Erythroblast (primary cell): ENCODE measurements at places on chromosomes 4 and X.

GRCh38 chr4:179751669-179752068 lies 2309.4 kb upstream of the AGA start:
- no peak for DNase-seq

DNA sequence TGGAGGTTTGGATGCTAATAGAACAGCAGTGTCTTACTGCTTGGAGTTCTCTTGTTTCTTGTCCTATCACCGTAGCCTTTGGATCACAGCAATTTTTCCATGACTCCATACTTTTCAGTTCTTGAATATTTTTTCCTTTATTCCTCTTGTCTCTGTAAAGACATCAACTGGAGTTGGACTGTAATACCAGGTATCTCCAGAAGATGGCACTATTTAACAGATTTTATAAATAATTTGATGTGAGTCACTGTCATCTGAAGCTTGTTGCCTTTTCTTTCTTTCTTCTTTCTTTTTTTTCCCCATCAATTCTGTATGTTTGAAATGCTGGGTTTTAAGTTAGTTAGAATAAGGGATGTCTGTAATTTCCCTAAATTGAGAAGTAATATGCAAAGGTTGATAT lies 24.1 kb downstream of the HPRT1 start:
- DNase-seq = peak; percentile 78

GRCh38 chr4:125432078-125432477 lies 117.3 kb downstream of the FAT4 start:
- no peak for DNase-seq

- DNase-seq = peak; percentile 19
These were observed 390.1 kb downstream of the ANKRD50 start for GRCh38 chr4:124322234-124323065.

- no peak for DNase-seq
These were observed 111.7 kb upstream of the RPS6KA3 start for GRCh38 chrX:20378233-20378920.

GRCh38 chr4:43992552-43992951 lies 456.1 kb downstream of the KCTD8 start:
- no peak for DNase-seq

DNA sequence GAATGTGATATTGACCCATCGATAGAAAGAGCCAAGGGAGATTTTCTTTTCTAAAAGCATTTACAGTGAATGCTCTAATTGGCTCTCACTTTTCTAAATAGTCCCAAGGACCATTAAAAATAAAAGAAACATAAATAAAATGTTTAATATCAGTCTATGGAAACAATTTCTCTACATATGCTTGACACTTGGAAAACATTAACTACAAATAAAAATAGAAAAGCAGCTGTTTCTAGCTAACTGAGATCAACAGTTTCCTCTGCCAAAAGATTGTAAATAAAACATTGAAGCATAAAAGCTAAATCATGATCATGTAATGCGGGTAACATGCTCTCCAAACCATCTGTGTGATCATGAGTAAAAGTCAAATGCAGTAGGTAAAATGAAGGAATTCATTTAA lies 49.7 kb downstream of the CORIN start:
- DNase-seq = no peak

DNA sequence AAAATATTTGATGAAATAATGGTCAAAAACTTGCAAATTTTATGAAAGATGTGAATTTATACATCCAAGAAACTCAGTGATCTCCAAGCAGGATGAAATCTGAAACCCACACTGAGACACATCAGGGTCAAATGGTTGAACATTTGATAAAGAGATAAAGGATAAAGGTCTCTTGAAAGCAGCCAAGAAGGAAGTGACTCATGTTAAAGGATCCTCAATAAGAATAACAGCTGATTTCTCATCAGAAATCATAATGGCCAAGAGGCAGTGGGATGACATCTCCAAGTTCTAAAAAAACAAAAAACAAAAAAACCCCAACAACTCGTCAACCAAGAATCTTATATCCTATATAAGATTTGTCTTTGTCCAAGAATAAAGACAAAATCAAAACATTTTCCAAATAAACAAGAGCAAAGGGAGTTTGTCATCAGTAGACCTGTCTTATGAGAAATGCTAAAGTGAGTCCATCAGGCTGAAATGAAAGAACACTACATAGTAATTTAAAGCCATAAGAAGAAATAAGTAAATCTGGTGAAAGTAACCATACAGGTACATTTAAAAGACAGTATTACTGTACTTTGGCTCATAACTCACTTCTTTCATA lies 121.7 kb downstream of the PDS5A start:
- DNase-seq = peak; percentile 5

GRCh38 chrX:45743081-45743533 lies 542.4 kb upstream of the DIPK2B start:
- DNase-seq = no peak

DNA sequence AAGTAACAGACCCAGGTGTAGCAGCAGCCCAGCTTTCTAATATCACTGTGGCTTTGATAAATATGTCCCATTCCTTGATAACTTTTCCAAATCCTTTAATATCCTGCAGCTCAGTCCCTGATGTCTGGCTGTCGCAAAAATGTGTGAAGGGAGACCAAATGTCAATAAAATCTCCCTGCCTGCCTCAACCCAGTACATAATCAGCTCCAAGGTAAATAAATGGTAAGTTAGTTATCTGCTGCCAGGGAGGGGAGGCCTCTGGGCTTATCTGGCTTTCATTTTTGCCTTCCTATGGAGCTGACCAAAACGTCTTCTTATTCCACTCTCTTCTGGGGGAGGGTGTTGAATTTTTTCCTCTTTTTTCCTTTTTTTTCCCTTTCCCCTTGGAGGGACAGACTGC lies 630.6 kb downstream of the MID1IP1 start:
- no peak for DNase-seq

DNA sequence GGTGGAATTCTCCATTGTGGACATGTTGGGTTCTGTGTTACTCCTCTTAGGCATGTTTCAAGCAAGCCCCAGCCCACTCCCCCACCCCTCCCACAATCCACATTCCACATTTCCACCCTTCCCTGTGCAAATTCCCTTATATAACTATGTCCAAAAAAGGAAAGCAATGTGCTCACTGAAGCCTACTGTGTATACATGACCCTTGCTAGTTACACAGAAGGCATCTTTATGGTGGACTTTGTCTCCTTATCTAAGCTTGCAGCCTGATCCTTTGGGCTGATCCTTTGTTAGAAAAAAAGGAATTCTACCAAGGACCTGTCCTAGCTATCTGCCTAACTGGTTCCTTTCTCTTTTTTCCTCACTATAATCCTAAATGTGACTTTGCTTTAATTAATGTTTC lies 796.8 kb downstream of the NLGN4X start:
- DNase-seq = no peak

- peak; percentile 10 for DNase-seq
These were observed 109.1 kb upstream of the SLC4A4 start for GRCh38 chr4:71229477-71230270.

GRCh38 chr4:20618731-20619130 lies 81.5 kb upstream of the PACRGL start:
- no peak for DNase-seq

- DNase-seq = no peak
These were observed 93.8 kb downstream of the GATB start for GRCh38 chr4:151667048-151667447.

- DNase-seq = no peak
These were observed 105.3 kb downstream of the CPZ start for GRCh38 chr4:8697826-8698225.

DNA sequence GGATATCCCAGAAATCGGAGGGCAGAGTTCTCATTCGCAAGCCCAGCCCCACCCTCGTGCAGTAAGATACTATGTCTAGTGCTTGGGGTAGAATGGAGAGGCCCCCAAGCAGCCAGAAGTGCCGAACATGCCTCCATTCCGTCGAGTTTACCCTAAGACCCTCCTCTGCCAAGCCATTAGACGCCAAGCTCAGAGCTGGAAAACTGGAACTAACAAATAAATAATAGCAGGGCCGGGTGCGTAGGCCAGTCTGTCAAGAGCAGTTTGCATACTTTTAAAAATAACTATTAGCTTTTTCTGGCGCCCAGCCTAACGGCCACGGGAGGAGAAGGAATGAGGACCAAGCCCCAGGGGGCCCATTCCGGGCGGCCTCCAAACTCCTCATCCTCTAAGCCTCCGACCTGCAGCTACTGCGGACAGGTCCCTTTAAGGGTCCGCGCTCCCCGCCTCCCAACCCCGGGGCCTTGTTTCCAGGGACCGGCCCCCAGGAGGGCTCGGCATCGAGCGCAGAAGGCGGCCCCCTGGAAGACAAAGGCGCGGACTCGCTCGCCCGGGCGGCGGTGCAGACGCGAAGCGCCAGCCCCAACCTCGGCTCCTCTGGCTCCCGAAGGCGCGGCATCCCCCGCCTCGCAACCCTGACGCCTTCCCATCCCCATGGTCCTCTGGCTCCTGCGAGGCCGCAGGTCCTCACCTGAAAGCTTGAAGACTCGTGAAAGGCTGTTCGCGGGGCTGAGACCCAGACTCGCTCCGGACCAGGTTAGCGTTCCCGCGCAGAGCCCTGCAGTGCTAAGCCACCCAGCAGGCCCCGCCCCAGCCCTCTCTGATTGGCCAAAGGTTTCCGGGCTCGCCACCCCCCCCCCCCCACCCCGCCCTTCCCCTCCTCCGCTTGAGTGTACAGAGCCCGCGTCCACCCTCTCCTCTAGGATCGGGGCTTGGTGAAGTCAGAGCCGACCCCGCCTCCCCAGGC lies at the start of gene TMSB15A:
TMSB15A (minus strand) TSS at position 765 of the 967 bp plus-strand sequence.
- peak; percentile 25 for DNase-seq

DNA sequence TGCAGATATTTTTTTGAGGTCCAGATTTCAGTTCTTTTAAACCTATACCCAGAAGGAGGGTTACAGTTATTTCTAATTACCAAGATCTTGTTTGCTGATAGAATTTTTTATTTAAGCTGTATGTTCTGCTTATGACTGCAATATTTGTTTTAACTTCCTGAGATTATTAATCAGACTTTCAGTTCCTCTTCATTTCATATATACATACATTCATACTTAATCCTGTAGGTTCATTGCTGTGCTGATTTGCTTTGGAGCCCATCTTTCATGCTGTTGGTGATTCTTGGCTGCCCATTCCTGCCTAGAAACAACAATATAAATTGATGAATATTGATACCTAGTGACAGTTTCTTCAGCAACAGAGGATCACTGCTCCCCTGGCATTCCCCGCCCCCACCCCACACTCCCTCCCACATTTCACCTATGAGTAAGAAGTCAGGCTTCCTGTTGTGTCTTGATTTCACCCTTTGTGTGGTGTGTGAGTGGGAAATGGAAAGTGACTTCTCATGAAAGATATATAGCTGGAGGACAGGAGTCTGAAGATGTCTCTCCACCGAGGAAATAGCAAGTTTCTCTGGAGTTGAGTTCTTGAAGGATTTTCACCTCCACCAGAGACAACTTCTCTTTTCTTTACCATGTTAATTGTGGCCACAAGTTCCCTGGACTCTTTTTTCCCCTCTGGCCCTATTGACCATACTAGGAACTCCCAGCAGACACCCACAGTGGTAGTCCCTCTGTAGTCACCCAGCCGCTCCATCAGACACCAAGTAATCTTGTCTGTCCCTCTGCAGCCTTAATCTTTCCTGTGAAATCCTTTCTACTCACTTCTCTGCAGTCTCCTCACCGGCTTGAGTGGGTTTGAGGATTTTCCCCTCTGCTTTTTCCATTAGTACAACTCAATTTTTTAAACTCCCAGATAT lies 118.4 kb downstream of the ASB9 start:
- no peak for DNase-seq

- DNase-seq = no peak
These were observed 22.7 kb downstream of the EMCN start for GRCh38 chr4:100495074-100495473.

DNA sequence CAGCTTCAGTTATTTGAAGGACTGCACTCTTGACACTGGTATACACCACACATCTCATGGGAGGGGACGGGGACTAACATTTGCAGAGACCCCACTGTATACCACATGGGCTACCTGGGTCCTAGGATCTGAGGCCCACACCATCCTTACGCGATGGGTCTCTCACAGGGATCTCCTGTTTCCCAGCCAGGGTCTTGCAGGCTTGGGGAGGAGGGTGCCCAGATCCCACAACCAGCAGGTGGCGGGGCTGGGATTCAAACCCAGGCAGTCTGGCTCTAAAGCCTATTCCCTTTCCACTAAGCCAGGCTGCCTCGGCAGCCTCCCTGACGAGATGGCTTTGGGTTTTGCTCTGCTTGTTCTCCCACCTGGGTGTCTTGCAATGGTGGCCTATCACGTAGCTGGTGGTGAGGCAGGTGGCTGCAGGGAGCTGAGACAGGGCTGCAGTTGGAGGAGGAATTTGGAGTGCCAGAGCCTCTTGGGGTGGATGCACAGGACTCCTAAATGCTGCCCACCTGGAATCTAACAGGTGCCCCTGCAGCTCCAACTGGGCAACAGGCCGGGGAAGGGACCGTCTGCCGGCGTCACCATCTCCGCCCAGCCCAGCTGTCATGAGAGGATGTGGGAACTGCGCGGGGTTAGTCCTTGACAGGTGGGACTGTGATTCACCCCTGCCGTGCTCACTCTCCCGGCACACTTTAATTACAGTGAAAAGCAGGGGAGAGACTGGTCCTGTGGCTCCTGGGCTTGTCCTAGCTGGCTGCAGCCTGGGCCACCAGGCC lies 110.7 kb downstream of the PSAPL1 start:
- no peak for DNase-seq

- DNase-seq = no peak
These were observed 8.1 kb downstream of the CSAG1 start for GRCh38 chrX:152725409-152725808.

GRCh38 chr4:146567396-146567795 lies 45.7 kb upstream of the SLC10A7 start:
- DNase-seq = no peak

GRCh38 chr4:38400946-38401345 lies 263.1 kb upstream of the KLF3 start:
- DNase-seq = no peak

DNA sequence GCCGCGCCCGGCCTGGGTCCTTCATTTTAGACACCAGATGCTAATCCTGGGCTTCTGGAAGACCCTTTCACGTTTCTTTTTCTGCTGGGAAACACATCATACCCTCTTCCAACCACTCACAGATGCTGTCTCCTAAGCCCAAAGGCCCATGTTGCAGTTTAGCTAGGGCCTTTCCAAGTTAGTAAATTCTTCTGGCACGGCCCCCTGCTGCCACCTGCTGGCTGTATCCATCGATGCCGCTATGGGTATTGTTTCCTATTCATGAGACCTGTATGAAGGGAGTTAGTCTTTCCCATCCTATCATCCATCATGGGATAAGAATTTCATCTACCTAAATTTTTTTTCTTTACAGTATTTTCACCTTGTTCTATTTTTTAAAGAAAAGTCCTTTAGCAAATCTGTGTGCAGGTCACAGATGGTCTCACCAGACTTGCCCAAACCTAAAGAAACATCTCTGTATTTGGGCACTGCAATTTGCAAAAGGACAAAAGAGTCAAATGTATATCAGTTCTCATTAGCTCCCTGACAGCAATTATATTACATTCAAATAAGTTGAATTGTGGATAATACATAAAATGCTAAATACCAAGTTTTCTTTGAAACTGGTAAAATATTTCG lies 37.8 kb upstream of the SLC9A7 start:
- peak; percentile 61 for DNase-seq
